Activated naive CD4-positive, alpha-beta T cell treated with anti-CD3 and anti-CD28 coated beads for 36 hours (primary cell): ENCODE measurements at places on chromosomes 13 and 19. TPM values are rescaled to one million over a fixed set of nuclear protein-coding genes. Genes with fewer than 3 reads are reported as not detected.

DNA sequence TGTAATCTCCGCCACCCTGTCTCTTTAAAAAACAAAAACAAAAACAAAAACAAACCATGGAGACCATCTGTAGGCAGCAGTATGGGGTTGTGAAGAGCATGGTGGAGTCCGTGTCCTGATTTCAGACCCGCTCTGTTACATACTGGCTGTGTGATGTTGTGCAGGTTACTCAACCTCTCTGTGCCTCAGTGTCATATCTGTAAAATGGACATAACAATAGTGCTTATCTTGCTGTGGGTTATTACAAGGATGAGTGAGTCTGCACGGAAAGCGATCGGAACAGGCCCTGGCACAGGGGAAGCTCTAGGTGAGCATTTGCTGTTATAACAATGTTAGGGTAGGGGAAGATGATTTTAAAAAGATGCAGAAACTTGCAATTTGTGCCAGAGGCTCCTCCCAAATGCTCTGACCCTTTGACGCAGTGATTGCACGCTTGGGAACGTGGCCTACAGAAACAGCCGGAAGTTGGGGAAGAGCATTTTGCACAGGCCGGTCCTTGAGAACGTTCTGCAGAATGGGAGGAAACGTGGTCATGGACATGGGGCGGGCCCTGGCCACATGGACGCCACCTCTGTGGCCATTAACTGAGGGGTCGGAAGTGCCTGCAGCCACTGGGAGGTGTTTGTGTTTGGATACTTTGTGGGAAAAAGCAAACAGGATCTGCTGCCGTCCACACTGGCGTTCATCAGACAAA, 15.7 kb upstream of the SELENOW start:
- DNase-seq, result no peak
- peaks cover 10% of the 10 kb centered on the region for H3K36me3 ChIP-seq
- H3K27me3 ChIP-seq, result no peaks in the 10 kb centered on the region
- no peak overlapping the region for H3K27ac ChIP-seq
- H3K4me3 ChIP-seq, result no peak overlapping the region

The PRR22 gene
- 1.1 TPM for total RNA-seq

- H3K36me3 ChIP-seq, result no peaks in the 10 kb centered on the region
- DNase-seq, result no peak
- no peak overlapping the region for H3K27ac ChIP-seq
- no peaks in the 10 kb centered on the region for H3K27me3 ChIP-seq
- H3K4me1 ChIP-seq, result no peaks in the 10 kb centered on the region
- no peak overlapping the region for H3K4me3 ChIP-seq
Measured at GRCh38 chr13:43757266-43757665, 29.5 kb downstream of the ENOX1 start.

The CBLC gene
- not detected for total RNA-seq

DNA sequence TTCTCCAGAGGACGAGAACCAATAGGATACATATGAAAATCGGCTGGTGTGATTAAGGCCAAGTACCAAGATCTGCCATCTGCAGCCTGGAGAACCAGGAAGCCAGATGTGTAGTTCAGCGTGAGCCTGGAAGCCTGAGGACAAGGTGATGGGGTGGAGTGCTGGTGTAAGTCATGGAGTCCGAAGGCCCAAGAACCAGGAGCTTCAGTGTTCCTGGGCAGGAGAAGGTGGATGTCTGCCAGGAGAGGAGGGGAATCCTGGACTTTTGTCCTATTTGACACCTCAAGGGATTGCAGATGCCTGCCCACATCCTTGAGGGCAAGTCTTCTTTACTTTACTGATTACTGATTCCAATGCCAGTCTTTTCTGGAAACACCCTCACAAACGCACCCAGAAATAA, 71.5 kb downstream of the SPATA13 start:
- H3K27me3 ChIP-seq, result no peaks in the 10 kb centered on the region
- H3K4me1 ChIP-seq, result peaks cover 39% of the 10 kb centered on the region
- no peak for DNase-seq
- peak overlapping the region; percentile 16 for H3K27ac ChIP-seq

The HIPK4 gene
- total RNA-seq, result not detected

DNA sequence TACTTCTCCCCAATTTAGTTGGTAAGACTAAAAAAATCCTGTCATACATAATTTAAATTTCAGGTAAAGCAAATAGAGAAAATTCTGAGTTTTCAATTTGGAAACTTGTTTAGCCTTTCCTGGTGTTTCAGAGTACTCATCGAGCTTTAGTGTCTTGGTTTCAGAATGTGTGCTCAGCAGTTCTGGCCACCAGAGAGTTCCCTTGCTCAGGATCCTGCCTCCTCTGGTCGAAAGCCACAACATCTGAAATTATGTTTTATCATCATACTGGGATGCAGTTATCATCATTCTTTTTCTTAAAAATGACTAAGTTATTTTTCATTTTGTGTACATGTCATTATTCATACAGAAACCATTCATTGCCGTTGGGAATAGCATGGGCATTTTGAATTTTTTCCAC, 263.2 kb upstream of the SPRY2 start:
- no peak overlapping the region for H3K27ac ChIP-seq
- no peaks in the 10 kb centered on the region for H3K27me3 ChIP-seq
- no peaks in the 10 kb centered on the region for H3K4me1 ChIP-seq
- H3K4me3 ChIP-seq, result no peak overlapping the region
- no peak for DNase-seq
- H3K36me3 ChIP-seq, result no peaks in the 10 kb centered on the region
